ENCODE measurements at places on chromosomes 5 and 9.

DNA sequence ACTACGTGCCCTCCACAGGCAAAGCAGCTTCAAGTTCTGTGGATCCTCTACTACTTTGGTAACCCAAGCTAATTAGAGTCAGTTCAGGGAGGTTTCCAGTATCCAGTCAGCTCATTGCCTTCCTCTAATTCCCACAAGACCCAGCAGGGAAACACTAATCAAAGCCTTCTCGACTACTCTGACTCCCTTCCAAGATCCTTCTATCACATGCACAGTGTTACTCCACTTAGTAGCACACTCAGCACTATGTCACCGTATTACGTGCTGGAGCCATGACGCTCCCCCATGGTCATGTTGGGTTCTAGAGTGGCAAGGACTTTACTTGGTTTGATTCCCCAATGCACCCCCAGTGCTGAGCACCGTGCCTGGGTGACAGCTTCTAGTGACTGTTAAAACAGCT lies 53.0 kb downstream of the DCP2 start:
- no peak for DNase-seq

DNA sequence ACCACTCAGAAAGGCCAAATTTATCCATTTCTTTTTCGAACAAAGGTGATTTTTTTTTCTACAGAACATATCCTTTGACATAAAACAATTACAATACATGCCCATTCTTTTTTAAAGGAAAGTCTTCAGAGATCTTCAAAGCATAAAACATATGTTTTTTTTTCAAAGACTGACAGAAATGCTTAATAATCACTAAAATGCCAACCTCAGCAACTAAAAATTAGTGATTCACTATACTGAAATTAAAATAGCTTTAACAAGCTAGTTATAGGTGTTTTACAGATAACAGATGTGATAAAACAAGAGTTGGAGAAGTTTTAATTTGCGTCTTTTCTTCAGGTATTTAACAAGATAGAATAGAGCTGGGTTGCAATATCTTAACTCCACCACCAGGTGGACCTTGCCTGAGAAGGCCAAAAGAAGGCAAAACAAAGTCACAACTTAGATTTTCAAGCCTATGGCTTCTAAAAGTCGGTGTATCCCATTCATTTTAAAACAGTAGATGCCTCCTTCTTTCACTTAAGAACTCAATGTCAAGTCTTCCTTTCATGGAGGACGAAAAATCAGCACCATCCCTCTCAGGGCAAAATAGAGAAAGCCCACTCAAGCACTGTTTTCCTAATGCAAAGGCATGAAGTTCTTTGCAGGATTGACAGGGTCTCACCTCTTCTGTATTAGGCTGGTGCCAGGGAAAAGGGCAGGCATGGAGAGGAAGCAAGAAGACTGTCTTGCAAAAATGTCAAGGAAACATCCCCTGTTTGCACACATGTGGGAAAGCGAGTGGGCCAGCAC lies 31.1 kb upstream of the CPLX2 start:
- peak; percentile 58 for DNase-seq

DNA sequence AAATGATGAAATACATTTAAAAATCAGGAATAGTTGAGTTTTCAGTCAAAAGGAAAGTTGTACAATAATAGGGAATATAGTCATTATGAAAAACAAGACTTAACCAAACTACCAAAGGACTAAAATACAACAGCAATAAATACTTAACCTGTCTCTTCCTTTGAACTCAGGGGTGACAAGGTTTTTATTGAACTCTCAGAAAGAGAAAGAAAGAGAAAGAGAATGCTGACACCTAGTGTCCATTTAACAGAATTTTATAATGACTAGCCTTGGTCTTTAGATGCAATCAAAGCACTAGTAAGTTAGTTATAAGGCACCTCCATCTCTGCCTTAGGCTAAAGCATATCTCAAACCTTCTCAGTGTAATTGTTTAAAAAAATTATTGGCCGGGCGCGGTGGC lies 47.5 kb downstream of the UIMC1 start:
- DNase-seq, result no peak

GRCh38 chr9:95005278-95006143 lies 279.0 kb downstream of the AOPEP start:
- DNase-seq, result no peak

DNA sequence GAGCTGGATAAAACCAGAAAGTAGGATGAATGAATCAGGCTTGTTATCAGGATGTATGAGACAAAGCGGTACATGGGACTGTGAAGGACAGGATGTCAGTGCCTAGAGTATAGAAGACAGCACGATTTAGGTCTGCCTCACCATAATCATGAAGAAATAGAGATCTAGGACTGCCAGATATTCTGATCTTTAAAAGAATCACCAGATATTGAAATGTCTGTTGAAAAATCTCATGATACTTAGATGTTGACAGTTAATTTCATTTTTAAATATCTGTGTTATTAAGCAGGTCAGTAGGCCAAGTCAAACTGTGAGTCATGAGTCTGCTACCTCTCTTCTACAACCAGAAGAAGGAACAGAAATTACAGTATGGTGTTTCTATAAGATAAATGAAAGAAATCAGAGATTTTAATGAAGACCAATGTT lies 65.0 kb downstream of the ST8SIA4 start:
- DNase-seq, result no peak

- no peak for DNase-seq
These were observed 34.1 kb downstream of the STARD4 start for GRCh38 chr5:111478266-111478665.

- DNase-seq, result peak; percentile 76
These were observed 117.9 kb upstream of the LPCAT1 start for GRCh38 chr5:1641560-1642166.

DNA sequence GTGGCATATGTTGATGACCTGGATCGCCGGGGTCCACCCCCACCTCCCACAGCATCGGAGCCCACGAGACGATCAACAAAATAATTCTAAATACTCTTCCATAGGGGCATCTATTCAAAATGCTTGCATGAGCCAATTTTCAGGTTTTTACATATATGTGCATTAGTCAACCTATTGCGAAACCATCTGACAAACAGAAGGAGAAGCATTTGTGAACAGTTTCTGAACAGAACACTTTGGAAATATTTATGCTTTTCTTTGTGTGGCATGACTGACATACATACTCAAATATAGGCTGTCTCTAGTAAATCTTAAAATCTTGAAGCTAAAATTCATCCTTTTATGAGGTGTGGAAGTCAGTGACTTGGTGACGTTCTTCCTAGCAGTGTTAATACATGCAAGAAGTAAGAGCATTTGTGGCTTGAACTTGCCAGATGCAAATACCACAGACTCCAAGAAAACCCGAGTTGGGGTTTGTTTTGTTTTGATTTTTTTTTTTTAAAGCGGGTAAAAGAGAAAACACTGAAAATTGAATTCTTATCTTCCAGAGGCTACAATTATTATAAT lies 5.3 kb downstream of the GPR151 start:
- no peak for DNase-seq

- no peak for DNase-seq
These were observed 343.7 kb downstream of the EBF1 start for GRCh38 chr5:158755986-158756385.

DNA sequence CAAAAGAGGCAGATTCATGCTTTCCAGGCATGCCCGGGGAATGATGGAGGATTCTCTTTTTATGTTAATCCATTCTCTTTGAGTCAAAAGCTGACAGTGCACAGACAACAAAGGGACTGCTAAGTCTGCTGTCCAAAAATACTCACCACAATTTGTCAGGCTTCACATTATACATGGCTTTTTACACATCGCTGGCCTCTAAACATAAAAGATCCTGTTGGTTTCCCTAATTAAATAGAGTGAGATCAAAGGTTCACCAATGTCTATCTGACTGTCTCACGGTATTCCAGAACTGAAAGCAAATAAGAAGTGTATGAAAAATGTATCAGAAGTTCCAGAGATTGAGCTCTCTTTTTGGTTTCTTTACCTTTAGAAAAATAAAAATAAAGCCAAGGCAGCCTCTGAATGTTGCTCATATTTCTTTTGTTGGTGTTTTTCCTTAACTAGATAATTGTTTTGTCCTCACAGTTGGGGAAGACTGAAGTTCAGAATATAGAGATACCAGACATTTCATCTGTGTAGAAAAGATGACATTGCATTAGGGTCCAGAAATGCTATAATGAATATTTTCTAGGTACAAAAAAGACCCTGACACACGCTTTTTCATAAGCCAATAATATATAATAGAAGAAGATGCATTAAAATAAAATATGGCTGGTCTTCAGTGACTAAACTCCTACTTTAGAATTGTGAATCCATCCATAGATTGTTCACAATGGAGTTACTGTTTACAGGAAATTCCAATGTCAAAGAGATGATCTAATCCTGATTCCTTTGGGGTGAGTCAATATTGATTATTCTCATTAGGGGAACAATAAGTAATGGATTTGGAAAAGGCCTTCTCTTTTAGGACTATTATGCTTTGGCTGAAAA lies 688.2 kb upstream of the CDH6 start:
- DNase-seq, result no peak

GRCh38 chr9:37464006-37464405 lies 1.2 kb downstream of the ZBTB5 start:
- DNase-seq, result no peak

- no peak for DNase-seq
These were observed 54.9 kb upstream of the GRAMD2B start for GRCh38 chr5:126368239-126368812.

DNA sequence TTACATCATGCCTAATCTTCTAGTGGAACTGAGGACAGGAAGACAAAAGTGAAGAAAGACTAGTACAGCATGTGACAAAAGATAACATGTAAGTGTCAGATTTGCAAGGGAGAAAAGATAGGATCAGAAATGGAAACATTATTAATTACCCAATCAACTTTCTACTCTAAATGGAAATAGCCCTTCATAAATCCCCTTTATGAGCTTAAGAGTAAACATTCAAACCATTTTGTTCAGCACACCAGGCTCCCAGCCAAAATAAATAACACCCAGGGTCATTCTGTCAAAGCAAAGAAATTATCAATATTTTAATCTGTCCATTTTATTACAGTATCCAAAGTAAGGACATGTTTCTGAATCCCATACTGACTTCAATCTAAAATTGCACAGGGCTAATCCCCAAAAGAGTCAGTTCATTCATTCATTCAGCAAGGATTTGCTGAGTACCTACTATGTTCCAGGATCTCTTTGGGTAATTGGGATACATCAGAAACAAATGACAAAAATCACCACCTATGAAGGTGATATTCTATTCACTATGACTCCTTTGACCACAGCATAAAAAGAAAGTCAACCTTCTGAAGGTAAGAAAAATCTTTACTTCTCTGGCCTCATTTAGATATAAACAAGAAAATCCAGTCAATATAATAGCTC lies 5.3 kb downstream of the PRELID2 start:
- DNase-seq, result no peak

DNA sequence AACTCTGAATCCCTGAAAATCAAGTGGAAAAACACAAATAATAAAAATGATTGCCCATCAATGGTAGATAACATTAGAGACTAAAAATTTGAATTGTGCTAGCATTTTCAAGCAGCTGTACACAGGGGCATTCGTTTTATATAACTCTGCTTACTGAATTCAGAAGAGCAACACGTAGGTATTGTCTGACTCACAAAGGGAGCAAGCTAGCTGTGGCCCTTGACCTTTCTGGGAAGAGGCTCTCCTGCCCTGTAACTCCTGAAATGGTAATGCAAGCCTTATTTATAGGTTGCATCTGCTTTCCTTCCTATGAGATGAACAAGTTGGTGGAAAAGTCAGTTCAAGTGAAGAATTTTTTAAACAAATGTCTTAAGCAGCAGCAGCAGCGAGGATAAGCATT lies 218.7 kb upstream of the EFNA5 start:
- no peak for DNase-seq

GRCh38 chr5:128665747-128666355 lies 127.8 kb upstream of the FBN2 start:
- no peak for DNase-seq

DNA sequence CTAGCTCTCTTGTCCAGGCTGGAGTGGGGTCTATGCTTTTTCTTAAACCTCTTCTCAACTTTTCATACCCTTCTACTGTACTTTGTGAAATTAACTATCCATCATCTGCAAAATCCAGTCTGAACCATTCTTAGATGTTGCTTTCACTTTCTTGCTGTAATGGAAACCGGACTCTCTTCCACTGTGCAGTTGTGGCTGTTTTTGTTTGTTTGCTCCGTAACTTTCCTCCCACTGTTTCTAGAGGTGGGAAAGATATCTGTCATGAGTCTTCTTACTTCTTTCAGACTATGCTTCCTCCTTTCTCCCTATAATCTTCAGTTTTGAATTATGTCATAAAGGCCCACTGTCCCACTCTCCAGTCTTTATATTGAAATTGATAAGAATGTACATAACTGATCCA lies 6.5 kb downstream of the TNPO1 start:
- no peak for DNase-seq

DNA sequence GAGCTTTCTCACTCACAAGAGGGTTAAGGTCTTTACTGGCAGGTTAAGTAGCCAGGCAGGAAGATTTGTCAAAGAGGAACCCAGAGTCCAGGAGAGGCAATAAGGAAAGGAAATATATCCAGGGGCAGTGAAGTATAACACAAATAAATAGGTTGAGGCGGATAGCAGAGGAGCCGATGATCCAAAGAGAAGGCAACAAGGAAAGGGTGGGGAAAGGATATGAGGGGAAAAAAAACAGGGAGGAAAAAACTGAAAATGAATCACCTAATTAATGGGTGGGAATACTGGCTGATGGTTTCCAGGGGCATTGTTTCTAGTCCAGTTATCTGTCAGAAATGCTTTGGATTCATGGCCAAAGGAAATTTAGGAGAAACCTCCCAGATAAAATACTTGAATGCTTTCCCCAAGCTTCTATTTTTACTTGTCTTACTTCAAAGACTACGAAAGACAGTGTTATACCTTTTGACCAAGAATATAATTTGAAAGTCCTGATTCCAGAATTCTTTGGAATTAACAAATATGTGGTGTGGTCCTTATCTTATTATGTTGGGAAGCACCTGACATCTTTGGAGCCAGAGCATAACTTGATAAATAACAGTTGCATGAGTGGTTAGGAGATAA lies 146.5 kb downstream of the AOPEP start:
- DNase-seq, result no peak

GRCh38 chr9:18861609-18862544 lies 171.1 kb downstream of the SAXO1 start:
- no peak for DNase-seq

GRCh38 chr9:72154468-72155285 lies 5.4 kb downstream of the GDA start:
- DNase-seq, result no peak

GRCh38 chr9:35287987-35288632 lies 126.3 kb downstream of the UNC13B start:
- DNase-seq, result no peak

GRCh38 chr9:77305622-77306400 lies 128.5 kb downstream of the VPS13A start:
- no peak for DNase-seq

DNA sequence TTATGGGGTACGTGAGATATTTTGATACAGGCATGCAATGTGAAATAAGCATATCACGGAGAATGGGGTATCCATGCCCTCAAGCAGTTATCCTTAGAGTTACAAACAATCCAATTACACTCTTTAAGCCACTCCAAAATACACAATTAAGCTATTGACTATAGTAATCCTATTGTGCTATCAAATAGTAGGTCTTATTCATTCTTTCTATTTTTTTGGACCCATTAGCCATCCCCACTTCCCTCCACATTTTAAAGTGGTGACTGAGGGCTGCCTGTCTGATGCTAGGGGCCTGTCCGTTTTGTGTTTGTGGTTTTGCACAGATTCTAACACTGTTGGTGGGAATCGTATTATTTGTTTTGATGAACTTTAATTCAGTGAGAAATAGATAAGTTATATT lies 129.7 kb upstream of the DHFR start:
- no peak for DNase-seq
